Activated CD4-positive, alpha-beta T cell treated with anti-CD3 and anti-CD28 coated beads, Interleukin-2, Interleukin-4, amounts not matched to agents 100 ng/mL and 50 ng/mL, durations not matched to agents 16 hours and 8 hours (primary cell): ENCODE measurements at places on chromosomes 12 and 14.

GRCh38 chr12:43347026-43347425 lies 205.0 kb downstream of the ADAMTS20 start:
- DNase-seq = no peak

GRCh38 chr12:38465020-38465419 lies 148.4 kb downstream of the ALG10B start:
- no peak for DNase-seq

GRCh38 chr12:66065641-66066136 lies 64.9 kb downstream of the LLPH start:
- no peak for DNase-seq

GRCh38 chr14:76894308-76894707 lies 68.1 kb downstream of the LRRC74A start:
- no peak for DNase-seq

DNA sequence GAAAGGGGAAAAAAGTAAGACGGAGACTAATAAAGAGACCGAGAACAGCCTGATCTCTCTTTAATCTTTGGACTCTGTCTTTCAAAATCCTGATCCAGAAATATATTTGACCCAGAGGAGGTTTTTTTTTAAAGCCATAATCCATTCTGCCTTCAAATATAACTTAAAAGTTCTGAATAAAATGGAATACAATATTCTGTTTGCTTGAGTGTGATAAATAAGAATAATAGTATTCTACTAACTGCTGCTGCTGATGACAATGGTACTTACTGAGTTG lies 1196.0 kb downstream of the GALC start:
- DNase-seq = no peak

DNA sequence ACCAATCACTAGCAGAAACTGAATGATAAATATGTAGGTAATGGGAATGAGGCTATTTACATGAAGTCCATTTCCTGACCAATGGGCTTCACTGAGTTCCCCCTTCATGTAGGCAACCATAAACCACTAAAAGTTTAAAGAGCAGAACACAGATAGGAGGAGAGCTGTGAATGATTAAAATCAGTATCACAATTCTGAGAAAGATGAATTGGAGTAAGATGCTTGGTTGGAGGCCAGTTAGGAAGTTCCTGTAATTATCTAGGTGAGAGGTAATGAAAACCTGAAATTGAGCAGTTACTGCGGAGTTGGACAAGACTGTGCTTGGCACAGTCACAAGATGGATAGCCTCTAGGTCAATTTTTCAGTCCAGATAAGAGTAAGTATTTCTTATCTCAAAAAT lies 56.6 kb downstream of the GALNT4 start:
- DNase-seq = peak; percentile 60

- no peak for DNase-seq
These were observed 334.1 kb downstream of the BCL11B start for GRCh38 chr14:98937712-98938505.

DNA sequence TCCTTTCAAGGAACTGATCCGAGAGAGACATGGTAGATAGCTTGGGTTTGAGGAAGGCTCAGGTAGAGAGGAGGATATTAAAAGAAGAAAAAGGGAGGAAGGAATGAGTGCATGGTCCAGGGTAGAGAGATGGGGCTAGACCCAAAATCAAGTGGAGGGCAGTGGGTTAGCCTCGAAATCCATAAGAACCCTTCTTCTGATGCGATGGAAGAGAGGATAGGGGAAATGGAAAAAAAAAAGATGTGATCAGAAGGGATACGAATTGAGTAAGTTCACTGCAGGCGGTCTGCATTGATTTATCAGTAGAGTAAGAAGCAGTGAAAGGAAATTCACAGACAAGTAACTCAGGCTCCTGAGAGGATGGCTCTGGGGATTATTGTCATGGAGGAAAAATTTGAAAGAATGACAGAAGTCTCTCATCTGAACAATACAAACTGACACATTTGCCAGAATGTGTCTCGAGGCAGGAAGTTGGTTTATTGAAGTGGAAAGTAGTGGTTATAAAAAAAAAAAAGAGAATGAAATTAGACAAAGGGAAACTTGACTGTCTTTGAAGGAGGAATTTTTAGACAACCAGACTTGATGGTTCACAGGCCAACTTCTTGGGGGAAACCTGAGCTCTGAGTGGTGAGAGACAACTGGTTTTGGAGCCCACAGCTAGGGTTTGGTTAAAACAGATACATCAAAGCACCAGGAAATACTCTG lies 10.2 kb downstream of the PPFIBP1 start:
- peak; percentile 36 for DNase-seq

GRCh38 chr12:124098887-124099286 lies 125.9 kb downstream of the ZNF664 start:
- DNase-seq = no peak

GRCh38 chr14:24875991-24876878 lies 173.7 kb downstream of the STXBP6 start:
- no peak for DNase-seq

DNA sequence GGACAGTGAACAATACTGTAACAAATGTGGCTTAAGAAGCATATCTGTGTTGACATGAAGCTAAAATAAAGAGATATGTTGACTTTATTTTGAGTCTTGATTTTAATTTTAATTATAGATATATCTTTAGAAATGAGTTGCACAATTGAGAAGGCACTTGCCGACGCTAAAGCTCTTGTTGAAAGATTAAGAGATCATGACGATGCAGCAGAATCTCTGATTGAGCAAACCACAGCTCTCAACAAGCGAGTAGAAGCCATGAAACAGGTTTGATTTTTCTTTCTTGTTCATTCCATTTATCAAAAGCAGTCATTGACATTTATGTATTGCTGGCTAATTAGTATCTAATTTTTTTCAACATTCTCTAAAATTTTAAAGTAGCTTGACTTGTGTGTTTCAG lies 15.8 kb downstream of the FGFR1OP2 start:
- no peak for DNase-seq

- DNase-seq = no peak
These were observed 102.7 kb downstream of the PAPLN start for GRCh38 chr14:73339846-73340595.

GRCh38 chr12:108129017-108129812 lies at the start of gene WSCD2:
Gene WSCD2, plus strand, starts transcription at chr12:108129288. Its CDS starts 66,545 bp downstream, at chr12:108195833.
- no peak for DNase-seq

GRCh38 chr12:90024262-90024661 lies 315.6 kb upstream of the ATP2B1 start:
- DNase-seq = no peak

DNA sequence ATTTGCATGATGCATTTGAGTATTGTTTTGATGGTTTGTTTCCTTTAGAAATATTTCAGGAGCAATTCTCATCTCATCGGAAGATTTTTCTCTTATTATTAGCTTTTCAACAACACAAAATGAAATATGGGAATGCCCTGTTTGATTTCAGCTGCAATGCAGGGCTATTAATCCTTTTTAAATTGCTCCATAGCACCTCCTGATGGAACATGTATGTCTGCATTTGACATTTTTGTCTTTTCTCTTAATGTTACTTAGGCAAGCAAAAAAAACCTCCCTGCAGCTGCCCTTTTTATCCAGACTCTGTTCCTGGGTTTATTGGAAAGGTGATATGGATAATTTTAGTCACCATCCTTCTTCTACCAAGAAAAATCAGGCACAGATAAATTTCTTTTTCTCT lies 895.8 kb downstream of the RPS29 start:
- no peak for DNase-seq

- DNase-seq = peak; percentile 63
These were observed 60.2 kb downstream of the PLXNC1 start for GRCh38 chr12:94208622-94208966.
